ENCODE measurements at places on chromosomes 4 and X.

GRCh38 chr4:184968366-184968765 is 49.9 kb upstream of the HELT start:
- no peak for DNase-seq

- no peak for DNase-seq
These were observed 27.1 kb upstream of the IL15 start for GRCh38 chr4:141609243-141609642.

DNA sequence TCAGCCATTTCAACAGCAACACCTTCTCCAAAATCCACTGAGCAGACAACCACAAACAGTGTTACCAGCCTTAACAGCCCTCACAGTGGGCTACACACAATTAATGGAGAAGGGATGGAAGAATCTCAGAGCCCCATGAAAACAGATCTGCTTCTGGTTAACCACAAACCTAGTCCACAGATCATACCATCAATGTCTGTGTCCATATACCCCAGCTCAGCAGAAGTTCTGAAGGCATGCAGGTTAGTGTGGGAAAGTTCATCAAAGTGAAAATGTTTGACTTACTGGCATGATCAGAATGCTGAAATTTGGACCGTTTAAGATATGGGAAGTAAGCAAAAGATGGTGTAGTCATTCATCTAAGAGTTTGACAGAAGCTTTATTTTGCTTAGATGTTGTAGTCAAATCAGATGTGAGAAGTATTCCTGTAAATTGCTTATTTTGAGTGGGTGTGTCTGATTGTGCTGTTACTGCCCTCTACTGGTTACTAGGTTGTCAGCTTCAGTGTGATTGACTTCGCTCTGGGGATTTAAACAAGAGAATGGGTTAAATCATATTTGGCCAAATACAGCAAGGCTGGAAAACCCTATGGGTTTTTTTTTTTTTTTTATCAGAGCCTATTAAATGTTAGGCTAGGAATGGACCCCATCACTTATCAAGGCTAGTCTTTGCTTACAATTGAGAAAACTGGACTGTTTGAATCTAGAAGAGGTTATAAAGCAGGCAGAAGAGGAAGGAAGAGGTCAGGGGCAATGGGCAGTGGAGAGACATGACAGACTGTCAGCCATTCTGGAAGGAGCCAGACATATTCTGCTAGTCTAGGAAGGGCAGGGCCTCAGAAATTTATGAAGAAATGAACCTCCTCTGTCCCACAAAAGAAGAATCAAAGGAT is 130.3 kb downstream of the DIPK2B start:
- DNase-seq, result no peak

DNA sequence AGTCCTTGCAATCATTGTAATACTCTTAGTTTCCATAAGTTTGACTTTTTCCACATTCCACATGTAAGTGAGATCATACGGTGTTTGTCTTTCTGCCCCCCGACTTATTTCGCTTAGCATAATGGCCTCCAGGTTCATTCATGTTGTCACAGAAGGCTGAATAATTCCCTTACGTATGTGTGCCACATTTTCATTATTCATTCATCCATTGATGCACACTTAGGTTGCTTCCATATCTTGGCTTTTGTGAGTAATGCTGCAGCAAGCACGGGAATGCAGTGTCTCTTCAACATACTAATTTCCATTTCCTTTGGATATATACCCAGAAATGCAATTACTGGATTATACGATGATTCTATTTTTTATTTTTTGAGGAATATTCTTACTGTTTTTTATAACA is 22.0 kb upstream of the VEGFC start:
- DNase-seq, result no peak

- no peak for DNase-seq
These were observed 21.6 kb upstream of the ATP8A1 start for GRCh38 chr4:42678512-42678911.

- DNase-seq, result no peak
These were observed 360.7 kb downstream of the BMPR1B start for GRCh38 chr4:95118497-95118896.

- no peak for DNase-seq
These were observed 15.0 kb downstream of the SHISA3 start for GRCh38 chr4:42412251-42412650.

- DNase-seq, result no peak
These were observed 70.8 kb upstream of the HHIP start for GRCh38 chr4:144575181-144575580.

DNA sequence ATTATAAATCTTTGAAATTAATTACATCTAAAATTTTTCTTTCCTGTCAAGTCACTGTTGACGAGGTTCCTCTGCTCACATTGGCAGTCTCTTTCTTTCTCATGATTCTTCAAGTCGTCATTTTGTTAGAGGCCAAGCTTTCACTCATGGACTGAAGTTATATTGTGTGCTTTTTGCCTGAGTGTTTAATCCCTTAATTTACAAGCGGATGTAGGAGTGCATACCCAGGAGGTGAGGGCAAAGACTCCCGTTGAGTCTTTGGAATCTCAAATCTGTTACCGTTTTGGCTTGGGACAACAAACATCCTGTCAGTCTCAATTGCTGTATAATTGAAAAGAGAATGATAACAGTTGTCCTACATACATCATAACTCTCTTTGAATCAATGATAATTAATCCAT is 345.0 kb downstream of the TRIML1 start:
- no peak for DNase-seq

- peak; percentile 30 for DNase-seq
These were observed 622 bp downstream of the TAFAZZIN start for GRCh38 chrX:154411981-154412340.

DNA sequence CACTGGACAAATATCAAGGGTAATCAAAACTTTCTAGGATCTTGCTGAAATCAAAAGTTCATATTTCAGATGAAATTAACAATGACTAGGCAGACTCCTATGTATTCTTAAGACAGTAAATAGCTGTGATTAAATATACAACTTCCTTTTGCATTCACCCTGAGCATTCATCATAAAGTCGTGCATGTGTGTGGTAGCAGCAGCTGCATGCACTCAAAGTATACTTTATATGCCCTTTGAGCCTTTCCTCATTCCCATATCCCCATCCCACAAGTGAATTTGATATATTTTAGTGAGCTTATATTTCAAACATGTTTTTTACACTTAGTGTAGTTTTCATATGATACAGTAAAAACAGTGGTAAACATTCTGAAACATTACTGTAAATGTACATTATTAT is 959.0 kb downstream of the C4orf33 start:
- DNase-seq, result no peak

GRCh38 chrX:117335209-117335608 is 781.4 kb downstream of the KLHL13 start:
- DNase-seq, result no peak

- DNase-seq, result no peak
These were observed 2.9 kb downstream of the EDA start for GRCh38 chrX:69618803-69619202.

DNA sequence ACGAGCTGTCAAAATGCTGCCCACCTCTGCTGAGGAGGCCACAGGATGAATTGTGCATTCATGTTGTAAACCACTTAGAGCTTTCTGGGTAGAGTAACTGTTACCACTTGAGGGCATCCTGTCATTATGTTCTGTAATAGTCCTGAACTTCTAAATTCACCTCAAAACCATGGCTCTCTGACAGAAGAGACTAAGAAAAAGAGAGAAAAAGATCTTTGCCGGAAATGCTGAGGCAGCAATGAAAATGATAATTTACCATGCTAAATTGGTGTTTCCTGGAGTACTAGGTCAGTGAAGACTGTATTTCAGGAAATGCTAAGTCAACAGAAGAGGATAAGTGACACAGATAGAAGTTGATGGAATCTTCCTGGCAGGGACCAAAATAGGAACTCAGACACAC is 942.3 kb upstream of the SLIT2 start:
- no peak for DNase-seq

DNA sequence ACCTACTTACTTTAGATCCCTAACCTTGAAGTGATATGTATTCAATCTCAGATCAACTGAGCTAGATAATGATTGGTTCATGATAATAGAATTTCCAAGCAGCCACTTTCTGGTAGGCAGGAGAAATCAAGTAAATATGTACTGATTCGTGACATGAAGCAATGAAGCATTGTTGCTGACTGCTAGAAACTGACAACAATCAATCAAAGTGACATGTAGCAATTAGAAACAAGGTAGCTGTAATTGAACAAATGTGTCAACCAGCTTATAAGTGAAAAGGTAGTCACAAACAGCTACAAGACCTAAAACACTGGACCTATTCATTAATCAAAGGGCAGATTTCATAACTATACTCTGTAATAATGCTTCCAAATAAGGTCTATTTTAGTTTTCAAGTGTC is 62.4 kb downstream of the PABPC4L start:
- DNase-seq, result no peak
